ENCODE measurements at places on chromosomes 16 and 17. TPM values are rescaled to one million over a fixed set of nuclear protein-coding genes. Genes with fewer than 3 reads are reported as not detected.
A peak's percentile ranks its signal among the peaks of the same experiment; 100 is the strongest.

RCVRN gene
- not detected for polyA plus RNA-seq

HS3ST6 gene
- polyA plus RNA-seq, result not detected

INCA1 gene
- polyA plus RNA-seq, result 5.7 TPM

RASL10B gene
- polyA plus RNA-seq, result 1.9 TPM

PRAC1 gene
- not detected for polyA plus RNA-seq

GRCh38 chr17:57562184-57562698, 182.9 kb downstream of the CCDC182 start:
- no peak for DNase-seq

- DNase-seq, result no peak
These were observed 66.4 kb downstream of the KANSL1 start for GRCh38 chr17:46126840-46127239.

- peak; percentile 8 for DNase-seq
These were observed 756 bp downstream of the LUC7L3 start for GRCh38 chr17:50719924-50720794.

- peak; percentile 63 for DNase-seq
These were observed 85.0 kb downstream of the GRIN2A start for GRCh38 chr16:10097271-10097670.

- no peak for DNase-seq
These were observed 10.4 kb upstream of the LASP1NB start for GRCh38 chr17:38914741-38915638.

DNA sequence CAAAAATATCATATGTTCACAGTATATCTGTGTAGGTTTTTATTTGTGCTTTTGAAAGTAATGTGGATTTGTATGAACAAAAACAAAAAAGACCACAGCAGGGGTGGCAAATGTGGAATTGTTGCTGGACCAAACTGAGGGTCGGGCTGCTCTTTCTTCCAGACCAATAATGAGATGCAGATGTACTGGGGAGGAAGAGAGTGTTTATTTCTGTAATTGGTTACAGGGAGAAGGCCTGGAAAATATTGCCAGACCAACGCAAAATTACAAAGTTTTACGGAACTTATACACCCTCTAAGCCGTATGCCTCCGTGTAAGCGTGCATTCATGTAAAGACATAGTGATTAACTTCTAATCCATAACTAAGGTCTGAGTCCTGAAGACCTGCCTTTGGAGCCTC, 353.9 kb upstream of the C16orf82 start:
- no peak for DNase-seq

- no peak for DNase-seq
These were observed 11.1 kb upstream of the FUS start for GRCh38 chr16:31168848-31169247.

Data from muscle of back (tissue), 13 donors.